Fibroblast of skin of right quadriceps (primary cell): ENCODE measurements at places on chromosomes 2 and 18.

- DNase-seq = peak; percentile 98
Measured at GRCh38 chr2:41933585-41934320, 114.1 kb upstream of the PKDCC start.

DNA sequence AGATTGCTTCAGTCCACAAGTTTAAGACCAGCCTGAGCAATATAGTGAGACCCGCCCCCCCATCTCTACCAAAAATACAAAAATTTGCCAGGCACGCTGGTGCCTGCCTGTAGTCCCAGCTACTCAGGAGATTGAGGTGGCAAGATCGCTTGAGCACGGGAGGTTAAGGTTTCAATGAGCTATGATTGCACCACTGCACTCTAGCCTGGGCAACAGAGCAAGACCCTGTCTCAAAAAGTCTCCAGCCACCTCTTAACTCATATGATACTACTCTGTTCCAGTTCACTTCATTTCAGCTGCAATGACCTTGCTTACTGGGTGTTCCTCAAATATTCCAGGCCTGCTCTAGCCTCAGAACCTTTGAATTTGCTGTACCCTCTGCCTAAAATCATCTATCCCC is 11.4 kb downstream of the MEMO1 start:
- no peak for DNase-seq

GRCh38 chr2:28286678-28287077 is 106.0 kb upstream of the FOSL2 start:
- peak; percentile 75 for DNase-seq

GRCh38 chr18:27845897-27846296 is 331.0 kb downstream of the CDH2 start:
- DNase-seq = peak; percentile 29

DNA sequence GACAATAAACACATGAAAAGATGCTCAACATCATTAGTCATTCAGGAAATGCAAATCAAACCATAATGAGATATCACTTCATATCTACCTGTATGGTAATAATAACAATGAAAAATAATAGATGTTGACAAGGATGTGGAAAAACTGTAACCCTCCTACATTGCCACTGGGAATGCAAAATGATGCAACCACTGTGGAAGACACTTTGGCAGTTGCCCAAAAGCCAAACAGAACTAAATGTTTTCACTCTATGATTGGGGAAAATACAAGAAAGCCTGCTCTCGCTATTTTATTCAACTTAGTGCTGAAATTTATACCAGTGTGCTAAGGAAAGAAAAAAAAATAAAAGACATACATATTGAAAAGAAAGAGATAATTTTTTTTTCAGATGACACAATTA is 934.5 kb downstream of the CNTNAP5 start:
- DNase-seq = no peak

DNA sequence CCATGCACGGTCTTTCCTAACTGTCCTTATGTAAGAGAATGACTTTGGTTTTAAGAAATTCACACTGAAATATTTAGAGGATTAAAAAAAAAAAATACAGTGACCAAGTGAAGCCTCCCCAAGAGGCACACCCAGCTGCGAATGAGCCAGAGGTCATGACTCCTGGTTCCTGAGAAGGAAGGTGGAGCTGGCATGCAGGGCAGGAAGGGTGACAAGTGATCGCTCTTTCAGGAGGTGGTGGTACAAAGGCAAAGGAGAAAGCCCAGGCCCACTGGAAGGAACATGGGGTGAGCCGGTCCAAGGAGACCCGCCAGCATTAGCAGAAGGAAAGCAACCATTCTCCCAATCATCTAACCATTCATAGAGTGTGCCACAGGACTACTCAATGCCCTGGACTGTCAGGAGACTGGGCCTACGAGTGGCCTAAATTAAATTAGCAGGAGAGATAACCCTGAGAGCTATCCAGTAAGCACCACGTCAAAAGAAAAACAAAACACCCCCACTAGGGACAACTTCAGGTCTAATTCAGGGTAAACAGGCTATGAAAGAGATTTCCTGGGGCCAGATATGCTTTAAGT is 7.8 kb downstream of the INO80C start:
- no peak for DNase-seq

DNA sequence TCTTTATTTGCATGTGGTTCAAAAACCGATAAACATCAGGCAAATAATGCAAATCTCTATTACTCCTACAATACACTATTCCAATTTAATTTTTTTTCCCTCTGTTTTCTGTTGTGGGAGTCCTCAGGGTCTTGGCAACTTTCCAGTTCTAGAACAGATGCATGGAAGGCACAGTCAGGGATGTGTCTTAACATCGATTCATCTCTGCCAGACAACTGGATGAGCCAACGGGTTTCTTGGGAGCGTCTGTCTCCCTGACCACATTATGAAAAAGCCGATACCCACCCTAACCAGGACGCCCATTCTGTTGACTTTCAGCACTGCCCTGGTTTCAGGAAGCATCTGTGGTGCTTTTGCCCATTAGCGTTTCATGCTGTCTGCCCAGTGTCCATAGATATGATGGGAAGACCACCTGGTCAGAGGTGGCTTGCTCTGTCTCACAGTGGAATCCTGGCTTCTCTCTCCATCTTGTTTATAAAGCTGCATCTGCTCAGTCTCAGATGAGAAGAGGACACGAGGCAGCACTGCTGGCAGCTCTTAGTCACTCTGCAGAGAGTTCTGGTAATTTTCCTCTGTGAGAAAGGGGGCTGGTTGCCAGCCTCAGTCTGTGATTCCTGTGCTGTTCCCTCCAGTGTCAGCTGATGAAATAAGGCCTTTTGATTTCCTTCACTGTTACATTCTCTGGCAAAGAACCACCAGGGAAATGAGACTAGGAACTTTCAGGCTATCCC is 57.9 kb upstream of the KCNE4 start:
- DNase-seq = peak; percentile 97

GRCh38 chr2:152154462-152154861 is 21.1 kb downstream of the STAM2 start:
- no peak for DNase-seq

GRCh38 chr2:25424426-25425028 is 82.8 kb upstream of the DNMT3A start:
- no peak for DNase-seq

DNA sequence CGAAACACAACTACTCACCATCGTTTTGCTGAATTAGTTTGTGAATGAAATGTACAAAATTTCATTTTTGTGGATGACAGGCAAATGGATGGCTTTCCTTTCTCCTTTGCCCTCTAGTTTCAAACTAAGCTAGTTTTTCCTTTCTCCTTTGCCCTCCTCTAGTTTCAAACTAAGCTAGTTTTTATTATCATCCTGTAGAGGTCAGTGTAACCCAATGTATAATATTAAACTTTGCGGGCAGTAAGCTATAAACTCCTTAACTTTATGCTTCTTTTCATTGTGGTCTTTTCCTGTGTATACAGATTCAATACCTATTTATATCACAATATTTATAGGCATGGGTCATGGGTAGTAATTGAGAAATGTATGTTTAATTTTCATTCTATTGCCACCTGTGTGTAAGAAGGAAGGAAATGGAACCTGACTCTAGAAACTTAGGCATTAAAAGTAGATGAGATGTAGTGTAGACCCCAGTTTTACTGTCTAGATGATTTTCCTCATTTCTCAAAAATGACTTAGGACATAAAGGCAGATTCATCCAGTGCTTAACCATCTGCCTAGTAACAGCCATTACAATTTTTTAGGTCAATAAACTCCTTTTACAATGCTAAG is 58.1 kb downstream of the MAP3K19 start:
- peak; percentile 28 for DNase-seq

DNA sequence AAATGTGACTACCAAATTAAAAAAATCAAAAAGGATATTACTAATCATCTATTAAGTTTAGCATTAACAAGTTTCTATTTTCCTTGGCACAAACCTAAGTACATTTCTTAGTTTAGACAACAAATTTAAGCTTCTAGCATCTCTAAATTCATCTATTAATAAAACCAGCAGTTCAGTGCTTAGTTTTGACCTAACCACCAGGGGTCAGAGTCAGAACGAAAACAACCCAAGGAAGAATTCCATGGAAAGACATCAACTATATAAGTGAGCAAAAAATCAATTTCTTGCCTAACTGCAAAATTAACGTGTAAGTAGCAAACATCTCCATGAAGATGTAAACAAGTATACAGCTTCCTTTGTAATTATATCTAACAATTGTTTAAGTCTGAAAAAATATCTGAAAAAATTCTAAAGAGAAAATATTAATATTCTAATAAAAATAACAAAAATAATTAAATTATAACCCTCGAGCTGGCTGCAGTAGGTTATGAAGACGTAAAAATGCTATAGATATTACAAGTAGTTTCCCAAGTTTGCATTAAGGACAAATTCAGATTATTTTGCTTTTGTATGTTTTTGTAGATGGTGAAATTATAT is 83.7 kb downstream of the CERKL start:
- DNase-seq = peak; percentile 18

- no peak for DNase-seq
Measured at GRCh38 chr2:163732727-163733126, 3.1 kb downstream of the FIGN start.

DNA sequence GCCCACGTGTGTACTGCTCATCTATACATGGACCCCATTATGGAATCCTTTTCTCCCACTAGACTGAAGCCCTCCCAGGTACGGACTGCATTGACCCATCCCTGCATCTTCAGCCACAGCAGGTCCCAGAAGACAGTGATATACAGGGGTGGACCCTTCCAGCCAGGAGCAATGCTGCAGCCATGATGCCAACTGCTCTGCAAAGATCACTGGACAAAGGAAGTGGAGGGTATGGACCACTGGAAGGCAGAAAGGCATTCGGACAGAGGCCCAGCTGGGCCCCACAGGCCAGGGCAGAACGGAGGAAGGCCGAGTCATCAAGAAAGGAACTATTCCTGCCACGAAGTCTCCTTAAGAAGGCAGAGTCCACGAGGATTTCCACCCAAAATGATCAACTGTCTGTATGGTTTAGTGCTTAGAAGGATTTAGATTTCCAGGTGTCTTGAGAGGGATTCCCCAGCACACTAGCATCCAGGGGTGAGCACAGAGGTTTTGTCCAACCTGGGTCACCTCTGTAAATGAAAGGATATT is 93.4 kb downstream of the TWIST2 start:
- DNase-seq = no peak

- DNase-seq = no peak
Measured at GRCh38 chr2:191951376-191951775, 104.5 kb upstream of the CAVIN2 start.

DNA sequence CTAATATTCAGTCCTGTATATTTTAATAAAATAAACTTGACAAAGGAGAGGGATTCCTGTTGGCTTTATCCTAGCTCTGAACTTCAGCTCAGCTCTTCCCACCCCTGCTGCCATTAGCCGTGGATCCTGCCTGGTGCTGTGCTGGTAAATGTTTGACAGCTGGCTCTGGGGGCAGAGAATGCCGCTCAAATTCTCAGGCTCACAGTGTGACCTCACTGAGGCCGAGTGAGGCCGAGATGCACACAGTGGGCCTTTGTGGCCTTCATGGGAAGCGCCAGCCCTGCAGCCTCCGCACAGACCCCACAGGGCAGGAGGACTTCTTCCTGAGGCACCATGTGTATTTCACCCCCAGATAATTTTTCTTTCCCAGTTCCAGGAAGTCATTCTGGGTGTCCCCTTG is 16.5 kb upstream of the FAHD2A start:
- DNase-seq = no peak

DNA sequence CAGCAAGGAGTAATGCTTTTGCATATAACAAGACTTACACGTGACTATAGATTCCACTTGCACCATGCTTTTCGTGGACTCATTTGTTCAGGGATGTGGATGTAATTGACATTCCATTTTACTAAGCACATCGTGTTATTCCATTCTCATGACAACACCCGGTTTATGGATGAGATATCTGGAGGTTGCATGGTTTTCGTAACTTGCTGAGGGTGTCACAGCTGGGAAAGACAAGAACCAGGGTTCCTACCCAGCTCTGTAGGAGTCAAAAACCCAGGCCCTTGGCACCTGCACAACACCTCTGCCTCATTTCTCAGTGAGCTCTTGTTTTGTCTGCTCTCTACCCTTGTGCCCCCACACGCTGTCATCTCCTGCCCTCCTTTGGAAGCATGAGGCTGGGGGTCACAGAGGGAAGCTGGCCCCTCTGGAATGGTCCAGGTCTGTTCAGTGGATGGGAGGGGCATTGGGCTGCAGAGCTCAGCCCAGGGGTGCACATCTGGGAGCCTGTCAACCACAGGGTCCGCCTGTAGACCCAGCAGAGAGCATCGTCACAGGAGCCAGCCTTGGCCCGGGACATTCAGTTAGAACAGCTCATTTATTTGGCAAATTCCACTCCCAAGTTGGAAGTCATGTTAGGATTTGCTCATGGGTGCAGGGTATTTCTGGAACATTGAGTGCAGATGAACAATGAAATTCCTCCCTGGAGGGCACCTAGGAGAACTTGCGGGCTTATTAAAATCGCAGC is 120.1 kb upstream of the TWIST2 start:
- DNase-seq = peak; percentile 96

DNA sequence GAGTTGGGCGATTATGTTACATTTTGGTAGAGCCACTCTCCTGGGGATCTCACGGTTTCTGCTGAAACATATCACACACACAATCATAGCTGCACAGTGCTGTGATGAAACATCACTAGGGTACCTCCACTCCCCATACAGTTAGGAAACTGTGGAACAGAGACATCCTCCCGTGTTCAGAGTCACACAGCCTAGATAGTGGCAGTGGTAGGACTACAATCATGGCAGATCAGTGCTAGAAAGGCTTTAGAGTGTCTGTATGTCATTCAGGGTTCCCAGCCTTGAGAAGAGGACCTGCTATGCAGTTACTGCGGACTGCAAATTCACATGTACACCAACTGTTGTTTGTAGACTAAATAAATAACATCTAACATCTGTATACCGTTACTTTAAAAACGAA is 210.3 kb upstream of the FOSL2 start:
- DNase-seq = no peak

DNA sequence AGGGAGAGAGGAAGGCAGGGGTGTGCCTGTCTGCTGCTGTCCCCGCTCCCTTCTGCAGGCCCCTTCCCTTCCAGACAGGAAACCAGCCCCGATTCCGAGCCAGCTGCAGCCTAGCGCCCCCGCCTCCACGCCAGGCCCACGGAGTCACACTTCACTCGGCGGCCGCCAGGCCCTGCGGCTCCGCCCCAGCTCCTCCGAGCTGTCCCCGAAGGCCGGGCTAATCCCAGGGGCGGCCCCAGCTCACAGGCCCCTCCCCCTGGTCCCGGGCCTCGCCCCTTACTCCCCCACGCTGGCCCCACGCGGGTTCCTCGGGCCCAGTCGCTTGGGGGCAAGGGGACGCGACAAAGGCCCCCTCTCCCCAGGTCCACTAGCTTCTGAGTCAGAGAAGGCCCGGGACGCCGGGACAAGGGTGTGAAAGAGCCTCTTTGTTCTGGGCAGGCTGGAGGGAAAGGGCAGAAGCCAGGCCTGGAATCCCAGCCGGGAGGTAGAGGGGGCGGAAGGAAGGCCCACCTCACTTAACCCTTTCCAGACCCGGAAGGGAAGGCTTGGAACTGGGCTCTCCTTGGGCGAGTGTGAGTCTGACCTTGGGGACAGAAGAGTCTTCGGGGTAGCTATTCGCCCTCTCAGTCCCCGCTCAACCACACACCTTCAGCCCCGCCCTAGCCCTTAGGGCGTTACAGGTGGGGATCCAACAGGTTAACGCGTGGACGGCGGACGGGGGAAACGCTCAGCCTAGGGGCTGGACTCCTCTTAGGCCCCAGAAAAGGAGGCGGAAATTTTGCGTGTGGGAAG is 1.2 kb downstream of the RTKN start:
- DNase-seq = peak; percentile 83
